Effector CD4-positive, alpha-beta T cell (primary cell): ENCODE measurements at places on chromosomes 12 and 14.

GRCh38 chr12:93223440-93224426 lies 154.0 kb upstream of the NUDT4 start:
- no peak for DNase-seq

GRCh38 chr12:7937833-7938506 lies 2.0 kb upstream of the SLC2A3 start:
- DNase-seq = no peak

DNA sequence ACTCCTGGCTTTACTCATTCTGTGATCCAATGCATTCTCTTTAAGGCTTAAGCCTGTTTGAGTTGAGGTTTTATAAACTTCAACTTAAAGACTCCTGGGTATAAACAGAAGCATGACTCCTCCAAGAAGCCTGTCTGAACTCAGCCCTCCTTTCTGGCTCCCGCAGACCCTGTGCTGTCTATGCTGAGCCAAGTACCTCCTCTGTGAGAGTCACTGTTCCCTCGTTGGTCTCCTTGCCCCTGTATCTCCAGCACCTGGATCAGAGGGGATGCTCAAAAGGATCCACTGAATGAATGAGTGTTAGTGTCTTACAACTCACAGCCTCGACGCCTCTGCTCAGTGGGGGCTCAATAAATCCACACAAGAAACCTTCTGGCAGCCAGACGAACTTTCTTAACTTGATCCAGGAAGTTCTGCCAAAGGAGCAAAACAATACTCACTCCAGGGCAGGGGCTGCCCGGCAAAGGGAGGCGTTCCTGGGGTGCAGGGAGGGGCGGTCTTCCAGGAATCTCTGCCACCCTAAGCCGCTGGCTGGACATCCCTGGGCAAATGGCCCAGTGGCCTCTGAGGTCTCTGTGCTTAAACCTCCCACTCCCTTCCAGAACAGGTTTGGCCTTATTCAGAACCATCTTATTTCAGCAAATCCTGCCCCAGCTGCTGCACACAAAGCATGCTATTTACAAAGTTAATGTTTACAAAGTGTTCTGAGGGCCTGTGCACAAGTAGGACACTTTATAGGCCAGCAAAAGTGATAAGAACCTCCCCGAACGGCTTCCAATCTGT lies 32.9 kb downstream of the MAP1LC3B2 start:
- no peak for DNase-seq

GRCh38 chr14:65035049-65035448 lies 48.4 kb downstream of the FNTB start:
- no peak for DNase-seq
